Fibroblast of lung (primary cell): ENCODE measurements at places on chromosomes 2 and 18.

DNA sequence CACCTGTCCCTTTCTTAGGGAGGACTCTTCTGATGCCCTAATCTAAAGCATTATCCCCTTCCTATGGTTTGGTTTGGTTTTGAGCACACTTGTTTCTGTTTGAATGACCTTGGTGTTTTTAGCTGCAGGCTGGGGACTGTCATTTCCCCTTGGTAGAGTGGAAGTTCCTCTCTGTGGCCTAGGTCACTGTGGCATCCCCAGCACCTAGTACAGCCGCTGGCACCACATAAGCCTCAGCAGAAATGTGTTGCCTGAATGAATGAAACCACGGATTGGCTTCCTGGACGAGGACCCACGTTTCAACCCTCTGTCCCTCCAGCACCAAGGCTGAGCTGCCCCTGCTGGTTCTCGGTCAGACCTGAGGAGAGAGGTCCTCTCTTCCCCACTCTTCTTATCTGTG, 159.9 kb downstream of the CTIF start:
- DNase-seq: no peak

DNA sequence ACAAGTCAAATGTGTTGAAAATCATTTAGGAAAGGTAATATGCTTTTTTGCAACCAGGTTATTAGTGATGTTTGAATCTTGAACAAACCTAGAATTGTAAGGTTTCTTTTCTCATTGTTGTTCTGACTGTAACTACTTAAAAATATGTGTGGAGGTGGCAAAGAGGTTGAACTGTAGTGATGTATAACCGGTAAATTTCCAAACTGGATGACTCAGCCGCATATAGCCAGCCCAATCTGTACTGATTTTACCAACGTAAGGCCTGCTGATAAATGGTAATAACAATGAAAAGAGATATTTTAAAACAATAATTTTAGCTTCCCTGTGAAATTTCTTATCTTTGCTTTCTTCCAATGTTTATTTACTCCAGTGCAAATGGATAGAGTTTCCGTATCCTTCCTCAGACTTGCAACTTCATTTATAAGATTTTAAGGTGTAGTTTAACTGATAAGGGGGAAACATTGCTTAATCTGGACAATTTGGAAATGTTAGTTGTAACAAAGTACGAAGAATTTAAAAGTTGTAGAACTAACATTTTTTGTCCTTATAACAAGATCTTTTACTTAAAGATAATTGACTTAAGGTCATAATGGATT, 1170.4 kb upstream of the ZEB2 start:
- peak; percentile 79 for DNase-seq

GRCh38 chr2:226904592-226904991, 68.7 kb downstream of the RHBDD1 start:
- DNase-seq: no peak

DNA sequence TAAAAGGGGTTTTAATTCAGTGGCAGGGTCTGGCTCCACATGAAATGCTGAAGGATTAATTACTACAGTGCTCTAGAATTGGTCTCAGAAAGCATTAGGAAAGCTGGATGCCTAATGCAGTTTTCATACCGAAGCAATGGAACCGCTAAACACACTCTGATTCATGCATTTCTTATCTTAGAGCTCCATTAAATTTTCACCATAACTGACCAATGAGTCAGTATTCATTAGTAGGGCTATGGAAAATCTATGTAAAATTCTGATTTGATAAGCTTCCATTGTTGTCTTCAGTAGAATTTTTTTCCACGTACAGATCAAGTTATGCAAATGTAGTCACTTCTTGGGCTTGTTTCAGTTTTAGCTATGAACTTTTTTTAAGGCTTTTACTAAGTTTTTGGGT, 359.9 kb downstream of the ARHGAP15 start:
- peak; percentile 67 for DNase-seq

DNA sequence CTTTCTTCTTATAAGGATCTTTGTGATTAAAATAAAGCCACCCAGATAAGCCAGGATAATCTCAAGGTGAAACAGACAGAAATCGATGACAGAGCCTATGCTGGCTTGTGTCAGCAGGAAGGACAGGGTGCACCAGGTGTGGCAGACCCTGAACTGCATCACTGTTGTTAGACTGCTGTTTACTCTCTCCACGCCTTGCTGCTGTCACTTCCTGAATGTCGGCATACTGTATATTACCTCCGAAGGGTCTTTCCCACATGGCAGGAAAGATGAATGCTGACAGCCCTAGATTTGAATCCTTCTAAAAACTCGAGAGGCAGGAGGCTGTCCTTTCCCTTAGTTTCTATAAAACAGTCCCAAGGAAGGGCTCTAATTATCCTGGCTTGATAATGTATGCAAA, 18.9 kb upstream of the TMEM163 start:
- no peak for DNase-seq

DNA sequence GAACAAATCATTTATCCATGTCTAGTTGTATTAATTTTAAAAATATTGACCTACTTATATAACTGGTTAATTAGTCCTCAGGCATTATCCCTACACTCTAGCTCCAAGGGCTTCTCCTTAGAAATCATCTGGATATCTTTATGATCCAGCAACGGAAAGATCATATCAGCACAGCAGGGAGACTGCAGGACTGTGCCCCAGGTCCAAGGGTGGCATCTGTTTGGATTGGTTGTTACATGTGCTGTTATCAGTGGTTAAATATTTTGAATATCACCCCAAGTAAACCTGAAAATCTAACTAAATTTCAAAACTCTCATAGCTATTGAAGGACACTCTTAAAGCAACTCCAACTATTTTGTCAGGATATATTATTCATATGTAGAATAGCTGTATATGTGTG, 556.2 kb upstream of the ZEB2 start:
- no peak for DNase-seq

DNA sequence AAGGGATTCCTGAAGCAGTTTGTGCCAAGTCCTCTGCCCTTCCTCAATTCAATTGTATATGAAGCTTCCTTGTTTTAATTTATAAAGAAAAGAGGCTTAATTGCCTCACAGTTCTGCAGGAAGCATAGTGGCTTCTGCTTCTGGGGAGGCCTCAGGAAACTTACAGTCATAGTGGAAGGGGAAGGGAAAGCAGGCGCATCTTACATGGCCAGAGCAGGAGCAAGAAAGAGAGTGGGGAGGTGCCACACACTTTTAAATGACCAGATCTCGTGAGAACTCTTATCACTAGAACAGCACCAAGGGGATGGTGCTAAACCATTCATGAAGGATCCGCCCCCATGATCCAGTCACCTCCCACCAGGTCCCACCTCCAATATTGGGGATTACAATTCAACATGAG, 114.2 kb downstream of the SGPP2 start:
- DNase-seq: no peak

- DNase-seq: no peak
These were observed 124.8 kb upstream of the GPC1 start for GRCh38 chr2:240310645-240311044.

- DNase-seq: no peak
These were observed 61.3 kb downstream of the SP110 start for GRCh38 chr2:230158468-230158867.

DNA sequence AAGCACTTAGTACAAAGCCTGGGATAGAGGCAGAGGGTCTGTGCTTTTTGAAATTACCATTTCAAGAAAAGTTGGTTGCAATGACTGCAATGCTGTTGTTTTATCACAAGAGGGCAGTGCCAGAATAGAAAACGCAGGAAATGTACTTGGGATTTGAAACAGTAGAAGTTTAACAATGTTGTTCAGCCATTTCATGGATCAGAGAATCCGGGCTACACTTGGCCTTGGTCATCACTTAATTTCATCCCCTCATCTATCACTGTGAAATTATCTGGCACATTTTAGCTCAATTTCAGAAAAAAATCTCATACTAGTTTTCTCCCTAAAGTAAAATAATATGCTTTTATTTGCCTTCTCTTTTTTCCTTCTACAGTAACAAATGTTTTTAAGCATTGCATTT, 70.8 kb downstream of the RAPGEF4 start:
- DNase-seq: peak; percentile 76

- peak; percentile 79 for DNase-seq
These were observed 235.5 kb downstream of the GULP1 start for GRCh38 chr2:188527141-188527540.

DNA sequence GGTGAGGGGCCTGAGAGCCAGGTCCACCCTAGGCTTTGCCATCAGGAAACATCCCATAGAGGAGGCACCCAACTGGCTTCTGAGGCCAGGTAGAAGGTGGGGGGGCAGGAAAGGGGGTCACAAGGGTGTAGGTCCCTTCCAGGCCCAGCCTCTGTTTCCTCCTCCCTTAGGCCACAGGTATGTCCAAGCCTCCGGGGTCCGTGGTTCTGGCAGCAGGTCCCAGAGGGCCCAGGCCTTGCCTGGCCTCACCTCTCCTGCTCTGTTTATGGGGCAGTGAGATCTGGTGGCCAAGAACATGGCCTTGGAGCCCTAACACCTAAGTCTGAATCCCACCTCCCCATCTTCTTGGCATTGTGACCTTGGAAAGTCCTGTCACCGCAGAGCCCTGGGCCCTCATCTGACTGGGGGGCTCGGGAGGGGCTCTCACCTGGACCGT, 21.6 kb upstream of the GPR17 start:
- DNase-seq: no peak

GRCh38 chr2:237012004-237012403, 73.7 kb upstream of the COPS8 start:
- no peak for DNase-seq

DNA sequence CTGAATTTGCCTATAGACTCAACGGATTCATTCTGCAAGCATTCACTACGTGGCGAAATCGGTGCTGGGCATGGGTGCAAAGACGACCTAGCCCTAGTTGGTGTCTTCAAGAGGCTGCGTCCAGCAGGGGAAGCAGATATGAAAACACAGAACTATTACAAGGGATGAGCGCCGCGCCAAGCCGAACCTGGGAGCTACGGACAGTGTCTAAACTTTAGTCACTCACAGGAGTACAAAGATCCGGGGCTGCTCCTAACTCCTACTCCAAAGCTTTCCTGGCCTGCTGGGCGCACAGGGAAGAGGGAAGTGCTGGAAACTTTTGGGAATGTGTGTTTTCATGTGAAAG, 732 bp upstream of the ANXA4 start:
- peak; percentile 74 for DNase-seq

DNA sequence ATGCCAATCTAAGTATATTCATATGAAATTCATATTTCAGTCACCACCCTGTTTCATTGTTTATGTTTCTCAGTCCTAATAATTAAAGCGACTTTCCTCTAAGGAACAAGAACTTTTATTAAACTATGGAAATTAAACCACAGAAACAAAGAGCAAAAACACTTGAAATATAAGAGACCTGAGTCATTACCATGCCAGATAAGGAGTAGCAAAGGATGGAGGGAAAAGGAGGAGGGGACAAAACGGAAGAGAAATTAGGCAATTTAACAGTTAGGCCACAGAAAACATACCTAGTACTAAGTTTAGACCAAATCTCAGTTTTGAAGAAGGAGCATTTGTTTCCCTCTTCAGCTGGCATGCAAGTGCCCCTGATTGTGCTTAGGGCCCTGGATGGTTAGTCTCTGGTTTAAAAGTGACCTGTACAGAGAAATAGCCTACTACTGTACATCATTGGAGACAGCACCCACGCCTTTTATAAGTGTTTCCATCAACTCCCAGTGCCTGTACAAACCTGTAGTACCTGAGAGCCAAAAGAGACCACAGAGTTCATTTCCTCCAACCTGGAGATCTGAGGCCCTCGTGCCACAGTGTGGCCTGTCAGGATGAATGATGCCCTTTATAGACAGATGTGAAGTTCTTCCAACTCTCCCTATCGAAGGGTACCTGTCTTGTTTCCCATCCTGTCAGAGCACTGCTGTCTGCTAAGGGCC, 74.5 kb downstream of the SPATS2L start:
- DNase-seq: peak; percentile 91

GRCh38 chr18:11733031-11733430, 44.0 kb downstream of the GNAL start:
- peak; percentile 60 for DNase-seq

- DNase-seq: no peak
These were observed 20.9 kb upstream of the STEAP3 start for GRCh38 chr2:119202610-119203310.

DNA sequence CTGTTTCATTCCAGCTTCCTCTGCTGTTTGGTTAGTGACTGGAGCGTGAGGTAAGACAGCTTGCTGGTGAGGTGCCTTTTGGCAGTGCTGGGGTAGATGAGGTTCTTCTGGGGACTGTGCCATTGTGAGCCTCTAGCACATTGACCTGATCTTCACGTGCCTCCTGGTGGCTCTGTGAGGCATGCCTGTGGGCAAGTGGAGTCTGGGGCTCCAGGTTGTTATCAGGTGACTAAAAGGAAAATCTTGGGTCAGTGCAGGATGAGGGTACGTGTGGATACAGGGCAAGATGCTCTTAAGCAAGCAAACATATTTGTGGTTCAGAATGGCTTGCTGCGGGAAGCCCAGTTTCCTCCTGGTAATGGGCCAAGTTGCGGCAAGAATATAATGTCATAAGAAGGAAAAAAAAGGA, 75.4 kb downstream of the FHOD3 start:
- peak; percentile 24 for DNase-seq

DNA sequence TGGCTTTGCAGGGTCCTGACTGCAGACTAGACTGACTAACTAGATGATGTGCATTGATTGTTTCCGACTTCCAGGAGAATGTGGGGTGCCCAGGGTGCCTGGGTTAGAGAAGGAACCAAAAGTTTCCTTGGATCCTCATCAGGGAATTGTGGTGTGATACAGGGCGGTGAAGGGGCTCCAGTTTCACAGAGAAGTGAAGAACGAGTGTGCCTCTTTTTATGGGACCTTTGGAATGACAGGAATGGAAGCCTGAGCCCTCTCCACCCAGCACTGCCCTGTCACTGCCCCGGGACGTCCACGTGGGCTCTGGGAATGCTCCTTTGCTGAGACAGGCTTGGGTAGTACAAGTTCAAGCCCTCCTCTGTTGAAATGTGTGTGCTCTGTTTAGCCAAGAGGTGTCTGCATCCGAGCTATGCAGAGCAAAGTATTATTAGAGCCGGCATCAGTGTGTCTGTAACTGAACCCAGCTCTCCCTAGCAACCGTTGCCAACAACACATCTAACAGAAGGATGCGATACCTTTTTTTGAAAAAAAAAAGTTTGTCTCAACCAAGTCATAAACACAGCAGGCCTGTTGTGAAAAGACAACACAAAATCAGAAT, 183.6 kb downstream of the SMAD7 start:
- peak; percentile 43 for DNase-seq

GRCh38 chr2:34037157-34037556, 438.1 kb upstream of the FAM98A start:
- DNase-seq: no peak
